ENCODE measurements at places on chromosomes 2 and 18. TPM values are rescaled to one million over a fixed set of nuclear protein-coding genes. Genes with fewer than 3 reads are reported as not detected.

INHBB gene
- total RNA-seq = 0.92 TPM

SULT1C2 gene
- 0.52 TPM for total RNA-seq

SP5 gene
- 2.3 TPM for total RNA-seq

C2orf68 gene
- total RNA-seq = 45.5 TPM

CDCA7 gene
- total RNA-seq = 9.3 TPM

CIAO1 gene
- total RNA-seq = 67.1 TPM

SNORC gene
- total RNA-seq = 13.3 TPM

EVA1A gene
- 1.3 TPM for total RNA-seq

NUP35 gene
- 14.9 TPM for total RNA-seq
